ENCODE measurements at places on chromosomes 12 and 14.

DNA sequence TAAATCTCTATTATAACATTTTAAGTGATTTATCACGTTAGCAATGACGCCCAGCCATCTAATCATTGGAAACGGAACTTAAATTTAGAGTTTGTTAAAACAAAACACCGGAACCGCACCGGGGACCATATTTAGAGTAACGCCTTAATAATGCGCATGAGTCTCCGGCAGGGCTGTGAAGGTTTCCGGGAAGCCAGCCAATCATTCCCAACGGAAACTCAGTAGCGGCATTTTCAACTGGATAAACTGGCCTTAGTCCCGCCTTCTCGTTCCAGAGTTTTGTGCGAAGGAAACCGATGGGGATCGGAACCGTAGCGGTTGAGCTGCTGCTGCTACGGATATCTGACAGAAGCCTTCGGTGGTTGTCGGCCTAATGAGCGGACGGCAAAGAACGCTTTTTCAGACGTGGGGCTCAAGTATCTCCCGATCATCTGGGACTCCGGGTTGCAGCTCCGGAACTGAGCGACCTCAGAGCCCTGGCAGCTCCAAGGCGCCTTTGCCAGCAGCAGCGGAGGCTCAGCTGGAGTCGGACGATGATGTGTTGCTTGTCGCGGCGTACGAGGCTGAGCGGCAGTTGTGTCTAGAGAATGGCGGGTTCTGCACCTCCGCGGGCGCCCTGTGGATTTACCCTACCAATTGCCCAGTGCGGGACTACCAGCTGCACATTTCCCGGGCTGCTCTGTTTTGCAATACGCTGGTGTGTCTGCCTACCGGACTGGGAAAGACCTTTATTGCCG lies at the start of gene FANCM:
Gene FANCM, plus strand, starts transcription at position 272 of the 737 bp plus-strand sequence. Its CDS starts 102 bp downstream, at position 374.
- peak; percentile 96 for DNase-seq

- no peak for DNase-seq
Observed at GRCh38 chr14:24108336-24108874, 6.2 kb upstream of the DCAF11 start.

- no peak for DNase-seq
Observed at GRCh38 chr12:54740882-54741281, 92.7 kb upstream of the DCD start.

DNA sequence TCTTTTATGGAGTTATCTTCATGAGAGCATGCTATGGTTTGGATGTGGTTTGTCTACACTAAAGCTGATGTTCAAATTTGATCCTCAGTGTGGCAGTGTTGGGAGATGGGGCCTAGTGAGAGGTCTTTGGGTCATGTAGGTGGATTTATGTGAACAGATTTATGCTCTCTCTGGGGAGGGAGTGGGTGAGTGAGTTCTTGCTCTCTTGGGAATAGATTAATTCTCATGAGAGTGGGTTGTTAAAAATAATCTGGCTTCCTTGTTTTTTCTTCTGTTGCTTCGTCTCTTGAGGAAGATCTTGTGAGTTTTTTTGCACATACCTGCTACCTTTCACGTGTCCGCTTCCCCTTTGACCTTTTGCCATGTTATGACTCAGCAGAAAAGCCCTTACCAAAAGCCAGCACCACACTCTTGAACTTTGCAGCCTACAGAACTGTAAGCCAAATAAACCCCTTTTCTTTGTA lies 20.5 kb downstream of the DERA start:
- DNase-seq = no peak

- no peak for DNase-seq
Observed at GRCh38 chr14:22008766-22009165, 335.1 kb upstream of the OR4E1 start.

- no peak for DNase-seq
Observed at GRCh38 chr14:76638841-76639240, 122.4 kb upstream of the VASH1 start.

- no peak for DNase-seq
Observed at GRCh38 chr12:108630481-108631207, 3.0 kb downstream of the SELPLG start.

DNA sequence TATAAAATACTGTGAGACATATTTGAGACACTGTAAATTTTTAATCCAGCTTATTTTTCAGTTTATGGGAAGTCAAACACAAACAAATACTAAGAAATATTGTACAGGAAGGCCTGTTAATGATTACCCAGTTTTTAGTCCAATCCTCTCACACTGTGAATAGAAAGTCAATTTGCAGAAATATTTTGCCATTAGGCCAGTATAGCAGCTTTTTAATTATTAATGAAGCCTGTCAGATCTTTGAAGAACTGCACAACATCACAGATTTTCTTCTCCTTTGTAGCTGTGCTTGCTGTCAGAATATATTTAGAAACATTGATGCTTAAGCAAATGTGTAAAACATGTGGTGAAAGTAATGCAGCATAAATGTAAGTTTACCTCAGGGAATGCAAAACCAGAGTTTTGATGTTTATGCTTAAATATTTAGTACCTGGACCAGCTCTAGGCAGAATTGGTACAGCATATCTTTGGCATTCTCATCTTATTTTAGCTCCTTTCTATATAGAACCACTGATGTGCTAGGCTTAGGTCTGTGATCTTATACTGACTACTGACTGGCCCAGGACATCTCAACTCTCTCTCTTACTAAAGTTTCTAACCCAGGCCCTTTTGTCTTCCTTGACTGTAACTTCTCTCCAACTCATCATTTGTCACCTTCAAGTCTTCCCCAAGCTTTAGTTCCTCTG lies 230.8 kb upstream of the NAV3 start:
- DNase-seq = no peak

DNA sequence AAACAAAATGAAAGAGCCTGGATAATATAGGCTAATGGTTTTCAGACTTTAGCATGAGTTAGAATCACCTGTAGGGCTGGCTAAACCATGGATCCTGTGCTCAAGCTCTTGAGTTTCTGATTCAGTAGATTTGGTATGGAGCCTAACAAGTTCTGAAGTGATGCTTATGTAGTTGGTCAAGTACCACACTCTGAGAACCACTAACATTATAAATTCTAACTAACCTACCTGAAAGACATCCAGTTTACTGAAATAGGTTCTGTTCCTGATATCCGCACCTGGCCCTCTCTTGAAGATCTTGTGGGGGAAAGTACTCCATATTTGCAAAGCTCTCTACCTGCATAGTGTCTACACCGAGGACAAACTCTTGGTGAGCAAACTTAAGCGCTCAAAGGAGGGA lies 59.4 kb upstream of the VSX2 start:
- DNase-seq = no peak

DNA sequence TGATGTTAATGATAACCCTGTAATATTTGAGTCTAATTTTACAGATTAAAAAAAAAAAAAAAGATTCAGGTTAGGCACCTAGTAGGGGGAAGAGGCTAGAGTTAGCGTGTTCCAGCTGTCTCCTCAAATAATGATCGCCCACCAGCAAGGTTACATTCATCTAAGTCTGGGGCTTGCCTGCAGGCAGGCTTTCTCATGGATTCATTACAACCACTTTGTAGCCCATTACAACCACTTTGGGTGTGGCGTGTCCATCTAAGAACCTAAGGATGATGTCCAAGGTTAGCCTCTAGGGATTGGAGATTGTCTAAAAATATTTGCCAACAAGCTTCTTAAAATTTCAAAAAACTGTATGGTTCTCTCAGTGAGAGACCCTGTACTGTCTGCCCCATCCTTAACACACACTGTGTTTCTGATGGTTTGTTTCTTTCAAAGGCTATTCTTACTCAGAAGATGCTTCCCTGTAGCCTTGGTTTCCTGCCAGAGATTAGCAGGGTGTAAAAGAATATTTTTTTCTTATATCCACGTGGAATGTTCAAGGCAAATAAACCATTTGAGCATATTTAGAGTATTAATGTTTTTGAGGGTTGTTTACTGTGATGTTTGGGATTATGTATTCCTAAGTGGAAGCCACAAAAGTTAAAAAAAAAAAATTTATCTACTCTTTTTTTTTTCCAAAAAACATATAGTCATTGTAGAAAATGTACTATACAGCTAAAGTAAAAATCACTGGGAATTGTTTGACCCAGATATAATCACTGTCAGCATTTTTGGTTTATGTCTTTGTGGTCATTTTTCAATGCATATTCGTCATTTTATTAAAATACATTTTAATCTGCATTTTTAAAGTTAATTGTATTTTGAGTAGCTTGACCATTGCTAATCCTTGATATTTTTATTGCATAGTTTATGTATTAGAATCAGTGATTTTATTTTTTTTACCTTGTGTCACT lies 1.7 kb downstream of the DYNC1H1 start:
- no peak for DNase-seq

DNA sequence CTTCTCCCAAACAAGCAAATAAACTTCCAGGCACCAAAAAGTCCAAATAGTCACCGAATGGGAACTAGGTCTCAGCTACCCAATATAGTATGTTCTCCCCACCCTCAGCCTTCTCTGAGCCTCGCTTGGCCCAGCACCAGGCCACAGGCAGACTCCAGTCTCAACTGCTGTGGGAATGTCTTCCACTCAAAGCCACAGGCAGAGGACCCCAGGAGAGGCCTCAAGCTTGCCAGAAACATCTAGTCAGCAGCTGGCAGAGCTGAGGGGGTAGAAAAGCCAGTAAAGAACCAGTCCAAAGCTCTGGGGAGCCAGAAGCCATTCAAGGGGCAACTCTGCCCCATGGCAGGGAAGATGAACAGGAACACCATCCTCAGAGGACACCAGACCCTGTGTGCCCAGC lies 41.8 kb downstream of the FMNL3 start:
- DNase-seq = no peak

GRCh38 chr14:61233436-61233956 lies 47.6 kb downstream of the TMEM30B start:
- no peak for DNase-seq

- no peak for DNase-seq
Observed at GRCh38 chr12:119016715-119017114, 35.4 kb downstream of the SRRM4 start.

DNA sequence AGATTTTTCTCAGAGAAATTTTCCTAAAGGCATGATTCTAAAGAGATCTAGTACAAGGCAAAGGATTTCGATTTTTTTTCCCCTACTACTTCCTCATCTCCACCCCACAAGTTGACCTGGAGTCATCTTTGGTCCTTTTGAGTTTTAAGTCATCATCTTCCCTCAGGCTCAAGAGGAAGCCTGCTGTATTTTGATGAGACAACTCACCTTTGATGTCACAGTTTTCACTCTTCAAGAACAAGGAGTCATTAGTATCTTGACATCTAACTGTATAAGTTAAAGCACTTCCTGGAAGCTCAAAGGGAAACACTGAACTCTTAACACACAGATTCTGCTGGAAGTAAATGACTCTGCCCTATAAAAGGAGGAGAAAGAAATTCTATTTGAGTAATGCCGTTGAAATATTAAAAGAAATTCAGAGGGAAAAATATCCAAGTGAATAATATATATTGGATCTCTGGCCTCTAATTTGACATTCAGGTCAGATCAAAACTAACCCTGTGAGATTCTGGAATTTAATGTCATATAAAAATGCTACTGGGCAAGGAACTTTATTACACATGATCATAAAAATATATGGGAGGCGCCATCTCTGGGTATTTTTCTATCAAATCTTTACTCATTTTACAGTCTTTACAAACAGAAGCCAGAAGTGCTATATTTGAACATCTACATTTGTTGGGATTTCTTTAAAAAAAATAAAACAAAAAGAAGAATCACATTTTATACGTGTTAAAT lies 435.0 kb downstream of the NRXN3 start:
- no peak for DNase-seq

DNA sequence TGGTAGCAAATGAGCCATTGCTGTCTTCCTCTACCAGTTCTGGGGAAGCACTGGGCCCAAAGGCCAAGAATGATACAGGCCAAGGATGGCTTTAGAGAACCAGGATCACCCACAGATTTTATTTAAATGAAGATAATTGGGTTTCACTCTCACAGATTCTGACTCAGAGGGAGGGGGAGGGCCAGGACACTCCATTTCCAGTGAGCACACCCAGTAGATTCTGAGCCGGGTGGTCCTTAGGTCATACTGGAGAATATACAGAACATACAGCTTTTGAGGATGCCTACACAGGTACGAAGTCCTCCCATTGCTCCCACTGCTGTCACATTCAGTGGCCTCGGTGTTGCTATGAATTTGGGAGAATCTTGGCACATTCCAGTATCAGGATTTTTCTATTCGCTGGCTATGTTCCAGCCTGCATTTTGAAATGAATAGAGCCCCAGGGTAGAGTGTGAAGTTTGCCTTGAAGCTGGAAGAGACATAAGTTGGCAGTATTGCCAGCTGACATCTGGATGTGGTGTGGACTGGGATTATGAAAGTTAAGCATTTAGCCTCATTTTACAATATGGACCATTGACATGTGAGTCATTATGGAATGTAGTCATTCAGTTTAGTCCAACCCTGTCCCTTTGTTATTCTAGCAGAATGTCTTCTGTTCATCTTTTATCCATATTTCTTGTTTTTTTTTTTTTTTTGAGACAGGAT lies 45.8 kb upstream of the POC1B start:
- no peak for DNase-seq

GRCh38 chr12:16260206-16260605 lies 17.3 kb downstream of the SLC15A5 start:
- DNase-seq = no peak

DNA sequence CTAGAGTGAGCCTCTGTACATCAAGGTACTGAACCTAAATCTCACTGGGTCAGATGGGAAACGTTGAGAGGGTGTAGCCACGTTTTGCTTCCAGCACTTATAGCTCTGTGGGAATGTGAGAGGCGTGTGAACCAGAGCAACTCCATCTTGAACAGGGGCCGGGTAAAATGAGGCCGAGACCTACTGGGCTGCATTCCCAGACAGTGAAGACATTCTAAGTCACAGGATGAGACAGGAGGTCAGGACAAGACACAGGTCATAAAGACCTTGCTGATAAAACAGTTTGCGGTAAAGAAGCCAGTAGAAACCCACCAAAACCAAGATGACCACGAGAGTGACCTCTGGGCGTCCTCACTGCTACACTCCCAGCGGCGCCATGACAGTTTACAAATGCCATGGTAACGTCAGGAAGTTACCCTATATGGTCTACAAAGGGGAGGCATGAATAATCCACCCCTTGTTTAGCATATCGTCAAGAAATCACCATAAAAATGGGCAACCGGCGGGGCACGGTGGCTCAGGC lies 63.4 kb upstream of the NCOR2 start:
- DNase-seq = no peak

DNA sequence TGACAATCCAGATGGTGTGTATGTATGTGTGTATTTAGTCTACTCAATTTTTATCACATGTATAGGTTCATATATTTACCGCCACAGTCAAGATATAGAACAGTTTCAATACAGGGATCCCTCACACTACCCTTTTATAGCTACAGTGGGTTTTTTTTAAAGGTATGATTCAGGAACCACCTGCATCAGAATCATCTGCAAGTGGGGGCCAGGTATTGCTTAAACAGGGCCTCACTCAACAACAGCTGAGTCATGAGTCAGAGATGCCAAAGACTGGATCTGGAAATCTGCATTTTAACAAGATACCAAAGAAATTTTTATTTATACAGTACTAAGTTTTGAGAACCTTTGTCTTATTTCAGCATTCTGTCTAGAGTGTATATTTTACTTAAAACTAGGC lies 117.6 kb downstream of the SLC35F4 start:
- DNase-seq = no peak

DNA sequence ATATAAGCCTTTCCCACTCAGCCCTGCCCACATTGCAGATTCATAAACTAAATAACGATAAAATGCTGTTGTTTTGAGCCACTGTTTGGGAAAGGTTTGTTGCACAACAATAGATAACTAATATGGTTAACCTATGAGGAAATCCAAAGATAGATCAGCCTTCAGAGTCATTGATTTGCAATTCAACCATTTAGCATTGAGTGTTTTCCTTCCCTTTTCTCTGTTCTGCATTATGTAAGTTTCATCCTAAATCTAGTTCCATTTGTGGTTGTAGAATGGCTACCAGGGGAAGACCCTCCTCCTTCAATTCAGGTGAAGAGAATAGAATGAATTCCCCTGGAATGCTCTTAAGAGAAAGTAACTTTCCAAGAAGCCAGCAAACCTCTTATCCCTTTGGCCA lies 19.6 kb downstream of the TC2N start:
- DNase-seq = no peak

All from NCI-H2081 (cell line).